ENCODE measurements at places on chromosomes 1 and 21.

DNA sequence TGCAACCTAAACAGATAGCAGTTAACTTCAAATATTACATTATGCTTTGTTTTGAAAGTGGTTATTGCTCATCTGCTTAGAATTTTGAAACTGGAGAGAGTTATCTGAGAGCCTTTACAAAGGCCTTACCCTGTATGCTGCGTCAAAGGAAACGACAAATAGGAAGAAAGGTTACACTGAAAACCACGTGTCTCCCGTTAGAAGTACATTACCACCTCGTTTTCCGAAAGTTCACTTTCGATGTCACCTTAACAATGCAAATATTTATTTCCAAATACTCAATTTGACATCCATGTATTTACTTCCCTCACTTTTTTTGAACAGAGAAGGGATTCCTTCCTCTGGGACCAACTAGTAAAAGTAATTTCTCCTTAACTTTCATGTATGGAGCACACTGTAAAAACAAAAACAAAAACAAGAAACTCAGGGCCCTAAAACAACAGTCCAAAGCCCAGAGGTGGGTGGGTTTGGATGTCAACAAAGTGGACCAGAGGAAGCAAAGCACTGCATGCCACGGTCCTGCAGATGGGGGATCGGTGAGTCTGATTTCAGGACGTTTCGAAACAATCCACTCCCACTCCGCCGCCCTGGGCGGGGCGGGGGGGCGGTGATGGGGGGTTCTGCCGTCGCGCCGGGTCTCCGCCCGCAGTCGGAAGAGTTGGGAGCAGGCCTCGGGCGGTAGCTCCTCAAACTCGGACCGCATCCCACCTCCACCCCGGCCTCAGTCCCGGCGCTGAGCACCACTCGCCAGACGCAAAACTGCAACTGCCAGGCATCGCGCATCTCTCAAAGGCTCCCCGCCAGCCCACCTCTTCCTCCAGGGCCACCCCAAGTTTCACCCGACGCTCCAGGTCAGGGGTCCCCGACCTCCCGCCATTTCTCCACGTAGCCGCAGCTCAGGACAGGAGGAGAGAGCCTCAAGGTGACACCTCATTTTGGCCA is 841 bp downstream of the ADSS2 start:
- DNase-seq: peak; percentile 17

DNA sequence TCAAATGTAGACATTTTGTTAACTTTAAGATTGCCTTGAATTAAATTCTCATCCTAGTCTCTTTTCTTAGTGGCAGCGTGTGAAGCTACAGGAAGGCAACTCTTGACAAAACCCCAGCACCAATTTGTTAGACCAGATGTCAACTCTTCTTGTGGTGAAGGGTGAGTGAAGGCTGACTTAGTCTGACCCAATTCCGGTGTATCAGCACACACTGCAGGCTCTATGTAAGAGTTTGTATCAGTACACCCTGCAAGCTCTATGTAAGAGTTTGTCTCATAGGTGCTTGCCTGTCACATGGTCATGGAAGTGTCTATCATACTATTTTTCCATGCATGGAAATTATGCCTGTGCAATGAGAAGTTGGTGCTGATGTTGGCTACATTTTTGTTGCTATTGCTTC is 16.8 kb downstream of the CR2 start:
- no peak for DNase-seq

- DNase-seq: no peak
Observed at GRCh38 chr1:230112131-230112701, 45.2 kb downstream of the GALNT2 start.

- DNase-seq: no peak
Observed at GRCh38 chr1:51421964-51422363, 91.6 kb upstream of the TTC39A start.

DNA sequence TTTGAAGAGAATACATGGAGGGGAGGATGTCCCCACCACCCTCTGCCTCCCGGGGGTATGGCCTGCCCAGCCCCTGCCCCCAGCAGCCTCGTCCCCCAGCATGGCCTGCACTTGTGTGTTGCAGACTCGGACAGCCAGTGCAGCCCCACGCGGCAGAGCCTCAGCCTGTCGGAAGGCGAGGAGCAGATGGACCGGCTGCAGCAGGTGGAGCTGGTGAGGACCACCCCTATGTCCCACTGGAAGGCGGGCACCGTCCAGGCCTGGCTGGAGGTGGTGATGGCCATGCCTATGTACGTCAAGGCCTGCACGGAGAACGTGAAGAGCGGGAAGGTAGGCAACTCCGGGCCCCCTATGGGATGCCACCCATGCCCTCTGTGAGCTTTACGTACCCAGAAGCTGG is 59.5 kb upstream of the TMEM51 start:
- DNase-seq: no peak

GRCh38 chr1:205491794-205492193 is 12.7 kb upstream of the CDK18 start:
- no peak for DNase-seq

DNA sequence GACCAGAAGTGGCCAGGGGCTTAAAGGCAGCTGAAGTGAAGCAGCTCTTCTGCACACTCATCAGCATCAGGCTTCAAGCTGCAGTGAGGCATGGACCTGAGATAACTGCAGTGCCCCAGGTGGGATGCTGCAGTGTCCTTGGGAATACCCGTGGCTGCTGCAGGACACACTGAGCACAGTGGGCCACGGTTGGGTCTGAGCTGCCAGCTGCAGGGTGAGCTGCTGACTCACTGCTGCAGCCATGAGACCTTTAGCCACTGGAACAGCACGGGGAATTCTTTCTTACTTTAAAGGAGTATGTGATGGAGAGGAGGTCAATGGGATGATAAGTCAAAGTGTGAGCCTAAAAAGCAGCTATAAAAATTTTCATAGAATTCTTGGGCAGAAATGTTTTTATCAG is 102.1 kb downstream of the XCL2 start:
- DNase-seq: no peak

GRCh38 chr21:35882791-35883240 is 177.5 kb downstream of the SETD4 start:
- no peak for DNase-seq

GRCh38 chr1:240031414-240031813 is 60.3 kb upstream of the FMN2 start:
- DNase-seq: no peak

DNA sequence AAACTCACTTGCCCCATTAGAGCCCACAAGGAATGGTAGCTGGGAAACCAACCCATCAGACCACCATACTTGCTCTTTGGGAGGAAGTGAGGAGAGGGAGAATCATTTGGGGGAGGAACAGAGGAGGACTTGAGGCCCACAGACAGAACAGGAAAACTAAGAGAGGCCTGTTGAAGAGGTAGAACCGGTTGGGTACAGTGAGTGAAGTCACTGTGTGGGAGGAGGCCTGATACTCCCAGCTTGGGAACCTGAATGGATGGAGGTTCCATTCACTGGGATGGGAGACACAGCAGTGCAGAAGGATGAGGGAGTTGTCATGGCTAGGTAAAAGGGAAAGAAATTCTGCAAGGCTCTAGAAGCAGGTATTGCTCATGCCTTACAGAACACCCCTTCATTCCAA is 63.4 kb upstream of the PSEN2 start:
- no peak for DNase-seq

- DNase-seq: no peak
Observed at GRCh38 chr1:94797291-94797690, 22.9 kb upstream of the SLC44A3 start.

DNA sequence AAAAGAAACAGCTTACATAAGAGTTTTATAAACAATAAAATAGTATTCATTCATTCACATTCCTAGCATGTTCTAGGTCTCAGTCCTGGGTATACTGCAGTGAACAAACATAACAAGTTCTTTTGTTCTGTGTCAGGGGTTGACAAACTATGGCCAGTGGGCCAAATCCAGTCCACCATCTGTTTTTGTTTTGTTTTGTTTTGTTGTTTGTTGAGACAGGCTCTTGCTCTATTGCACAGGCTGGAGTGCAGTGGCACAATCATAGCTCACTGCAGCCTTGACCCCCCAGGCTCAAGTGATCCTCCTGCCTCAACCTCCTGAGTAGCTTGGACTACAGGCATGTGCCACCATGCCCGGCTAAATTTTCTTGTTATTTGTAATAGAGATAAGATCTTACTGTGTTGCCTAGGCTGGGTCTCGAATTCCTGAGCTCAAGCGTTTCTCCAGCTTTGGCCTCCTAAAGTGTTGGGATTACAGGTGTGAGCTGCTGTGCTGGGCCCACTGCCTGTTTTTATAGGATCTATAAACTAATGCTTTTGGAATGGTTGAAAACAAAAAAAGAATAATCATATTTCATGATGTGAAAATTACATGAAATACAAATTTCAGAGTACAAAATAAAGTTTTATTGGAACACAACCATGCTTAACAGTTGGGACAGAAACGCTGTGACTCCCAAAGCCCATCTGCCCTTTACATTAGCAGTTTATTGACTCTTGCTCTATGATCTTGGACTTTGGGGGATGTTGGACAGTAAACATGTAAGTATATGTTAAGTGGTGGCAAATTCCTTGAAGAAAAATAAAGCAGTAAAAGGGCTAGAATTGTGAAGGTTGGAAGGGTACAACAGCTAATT is 17.9 kb downstream of the CAPZA1 start:
- no peak for DNase-seq

DNA sequence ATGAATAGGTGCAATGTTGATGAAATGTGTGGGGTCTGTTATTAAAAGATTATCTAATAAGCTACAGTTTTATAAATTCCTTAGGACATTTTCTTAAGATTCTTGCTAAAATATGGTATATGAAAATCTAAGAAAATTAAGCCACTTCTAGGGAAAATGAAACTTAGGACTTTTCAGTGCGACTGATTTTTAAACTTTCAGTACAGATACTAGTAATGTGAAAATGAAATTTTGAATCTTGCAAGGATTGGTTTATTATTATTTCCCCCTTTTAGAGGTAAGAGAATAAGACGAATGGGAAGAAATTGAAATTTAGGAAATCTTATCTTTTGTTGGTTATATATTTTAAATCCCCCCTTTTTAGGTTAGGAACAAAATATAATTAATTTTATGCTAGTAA is 16.4 kb downstream of the CAPZA1 start:
- DNase-seq: no peak

- DNase-seq: no peak
Observed at GRCh38 chr1:29569971-29570634, 333.8 kb downstream of the PTPRU start.

GRCh38 chr1:7574121-7575040 is 196.7 kb upstream of the VAMP3 start:
- DNase-seq: no peak
